ENCODE measurements at places on chromosomes 2 and 18.
A peak's percentile ranks its signal among the peaks of the same experiment; 100 is the strongest.

DNA sequence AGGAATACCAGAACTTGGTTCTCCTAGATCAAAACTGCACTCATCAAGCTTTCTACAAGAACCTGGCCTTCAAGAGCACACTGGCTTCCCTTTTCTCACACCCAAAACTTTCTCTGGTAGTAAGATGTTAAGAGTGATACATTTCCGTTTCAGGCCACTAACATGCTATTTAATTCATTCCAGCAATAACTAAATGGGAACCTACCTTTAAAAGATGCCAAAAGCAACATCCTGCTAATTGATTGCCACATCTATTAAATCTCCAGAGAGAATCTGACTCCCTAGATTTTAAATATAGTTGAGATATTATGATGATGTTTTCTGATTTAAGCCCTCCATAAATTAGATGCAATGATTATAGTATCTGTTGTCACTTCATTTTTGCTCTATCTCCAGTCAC lies 71.6 kb downstream of the KCTD18 start:
- DNase-seq: no peak

GRCh38 chr18:39188278-39188677 lies 1622.7 kb upstream of the CELF4 start:
- DNase-seq: no peak

DNA sequence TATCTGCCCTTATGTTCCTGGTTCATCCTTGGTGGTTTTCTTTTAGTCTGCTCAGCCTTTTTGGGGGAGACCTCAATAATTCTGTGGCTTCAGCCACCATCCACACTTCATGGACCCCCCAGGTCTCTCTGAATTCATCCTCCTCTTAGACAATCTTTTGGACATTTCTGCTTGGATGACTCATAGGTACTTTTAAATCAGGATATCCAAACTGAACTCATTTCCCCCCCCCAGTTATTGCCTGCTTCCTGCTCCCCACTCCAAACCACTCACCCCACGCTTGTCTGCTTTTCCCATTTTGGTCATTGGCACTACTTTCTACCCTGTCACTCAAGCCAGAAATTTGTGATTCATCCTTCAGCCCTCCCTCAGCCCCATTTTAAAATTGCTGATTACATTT lies 78.5 kb downstream of the TANC1 start:
- no peak for DNase-seq

- DNase-seq: no peak
Measured at GRCh38 chr2:171785450-171785849, 98.2 kb downstream of the DYNC1I2 start.

GRCh38 chr18:66640431-66640830 lies 36.5 kb upstream of the CDH19 start:
- DNase-seq: no peak

DNA sequence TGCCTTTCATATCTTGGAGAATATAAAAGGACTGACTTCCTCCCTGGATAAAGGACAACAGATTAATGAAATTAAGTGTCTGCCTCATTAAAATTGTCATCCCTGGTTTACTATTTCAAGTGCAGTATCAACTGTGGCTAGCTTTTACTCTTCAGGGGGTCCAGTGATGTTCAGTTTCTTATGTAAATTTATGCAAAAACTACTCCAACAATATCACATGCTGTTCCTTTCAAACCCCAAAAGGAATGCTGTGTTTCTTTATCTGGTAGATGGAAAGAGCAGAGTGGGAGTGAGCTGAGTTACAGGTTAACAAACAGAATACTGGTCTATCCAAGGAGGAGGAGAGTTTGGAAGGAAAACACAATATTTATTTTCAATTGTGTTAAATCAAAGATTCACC lies 283.7 kb upstream of the VWC2L start:
- DNase-seq: no peak

DNA sequence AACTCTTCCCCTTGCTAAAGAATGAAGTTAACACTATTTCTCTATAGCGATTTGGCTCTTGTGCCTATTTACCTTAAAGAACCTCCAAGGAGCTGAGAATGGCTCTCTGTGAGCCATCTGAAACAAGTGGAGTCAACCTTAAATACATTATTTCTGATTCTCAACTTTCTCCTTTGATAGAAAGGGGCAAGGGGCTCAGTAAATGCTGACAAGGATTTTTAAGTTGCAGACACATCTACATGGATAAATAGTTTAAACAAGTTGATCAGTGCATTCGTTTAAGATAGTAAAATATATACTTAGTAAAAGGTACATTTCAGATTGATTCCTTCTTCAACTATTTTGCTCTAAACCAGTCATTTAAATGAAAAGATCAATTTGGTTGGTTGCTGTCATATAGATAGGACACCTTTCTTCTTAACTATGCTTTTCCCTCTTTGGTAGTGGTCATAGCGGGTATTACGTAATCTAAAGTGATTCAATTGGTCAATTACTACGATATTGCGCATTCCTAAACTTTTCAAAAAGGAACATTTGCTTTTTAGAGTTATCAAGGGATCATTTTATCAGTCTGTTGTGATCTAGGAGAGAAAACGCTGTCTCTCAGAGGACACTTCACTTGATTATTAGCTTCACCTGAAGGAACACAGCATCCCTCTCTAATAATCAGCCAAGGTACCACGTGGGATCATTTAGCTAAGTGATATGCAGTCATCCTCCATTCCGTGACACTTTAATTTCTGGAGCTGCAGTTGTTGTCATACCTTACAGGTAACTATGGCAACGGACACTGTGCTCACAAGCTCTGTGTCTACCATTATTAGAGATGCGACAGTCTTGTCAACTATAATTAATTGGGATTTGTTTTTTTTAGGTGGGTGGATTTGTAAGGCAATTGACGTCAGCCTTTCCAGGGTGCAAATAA lies 50.9 kb upstream of the KCNE4 start:
- no peak for DNase-seq

- DNase-seq: no peak
Measured at GRCh38 chr2:216673021-216673420, 22.3 kb downstream of the IGFBP5 start.

- no peak for DNase-seq
Measured at GRCh38 chr2:73074110-73075069, 2.9 kb upstream of the SFXN5 start.

- DNase-seq: no peak
Measured at GRCh38 chr2:136214307-136215200, 96.6 kb upstream of the CXCR4 start.

DNA sequence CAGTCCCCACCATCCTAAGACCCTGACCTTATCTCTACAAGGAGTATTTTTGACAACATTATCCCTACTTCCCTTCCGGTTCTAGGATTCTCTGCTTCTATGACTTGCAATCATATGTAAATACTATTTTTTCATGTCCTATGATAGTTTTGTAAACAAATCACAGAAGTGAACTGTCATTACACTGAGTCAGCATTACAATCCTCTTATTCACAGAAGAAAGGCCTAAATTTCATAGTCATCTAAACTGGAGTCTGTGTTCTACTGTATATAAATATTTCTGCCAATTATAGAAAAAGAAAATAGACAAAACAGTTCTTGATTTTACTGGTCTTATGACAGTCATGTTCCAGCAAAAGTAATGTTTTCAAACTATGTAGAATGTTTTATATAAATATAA lies 265.1 kb downstream of the NCKAP5 start:
- DNase-seq: no peak

- DNase-seq: no peak
Measured at GRCh38 chr2:162257425-162257824, 14.2 kb upstream of the FAP start.

DNA sequence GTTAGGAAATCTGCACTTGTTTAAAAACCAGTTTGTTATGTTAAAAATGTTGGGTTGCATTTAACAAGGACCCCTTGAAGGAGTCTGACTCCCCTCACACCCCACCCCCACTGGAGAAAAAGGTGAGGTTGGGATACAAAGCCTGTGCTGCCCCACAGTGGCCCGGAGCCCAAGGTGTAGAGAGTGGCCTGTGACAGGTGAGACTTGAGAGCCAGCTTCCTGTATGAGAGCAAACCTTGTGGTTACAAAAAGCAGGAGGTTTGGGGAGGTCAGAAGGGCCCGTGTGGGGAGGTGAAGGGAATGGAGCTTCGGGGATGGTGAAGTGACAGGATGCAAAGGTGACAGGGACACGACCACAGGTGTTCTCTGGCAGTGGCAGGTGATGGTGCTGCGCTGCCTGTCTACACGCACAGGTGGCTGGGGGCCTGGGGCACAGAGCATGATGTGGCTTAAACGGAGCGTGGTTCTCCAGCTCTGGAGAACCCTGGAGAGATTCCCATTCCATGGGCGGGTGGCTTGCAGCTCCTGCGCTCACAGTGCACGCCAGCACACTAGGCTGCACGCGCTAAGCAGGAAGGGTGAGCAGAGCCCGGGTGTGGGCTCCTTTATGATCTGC lies 29.0 kb downstream of the IMPA2 start:
- DNase-seq: no peak

- DNase-seq: no peak
Measured at GRCh38 chr2:67216881-67217280, 180.3 kb upstream of the ETAA1 start.

GRCh38 chr2:109528811-109529501 lies 84.8 kb downstream of the SEPTIN10 start:
- no peak for DNase-seq

- DNase-seq: no peak
Measured at GRCh38 chr2:127043367-127044164, 63.4 kb downstream of the BIN1 start.

DNA sequence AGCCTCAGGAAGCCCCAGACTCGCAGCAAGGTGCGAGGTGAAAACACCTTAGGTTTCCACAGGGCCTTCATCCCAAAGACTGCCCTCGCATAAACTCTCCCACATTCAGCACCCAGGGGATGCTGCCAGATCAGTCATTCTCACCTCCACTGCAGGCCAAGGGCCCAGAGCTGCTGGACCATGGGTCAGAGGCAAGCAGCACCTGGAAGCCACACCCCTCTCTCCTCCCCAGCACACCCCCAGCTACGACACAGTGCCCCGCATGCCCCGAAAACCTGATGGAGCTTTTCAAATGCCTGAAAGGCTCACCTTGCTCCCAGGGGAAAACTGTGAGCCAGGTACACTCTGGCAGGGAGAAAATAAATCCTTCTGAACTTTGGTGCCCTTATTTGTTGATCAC lies 31.9 kb upstream of the LDLRAD4 start:
- DNase-seq: no peak

- DNase-seq: no peak
Measured at GRCh38 chr2:145543856-145544255, 1023.9 kb upstream of the ZEB2 start.

- no peak for DNase-seq
Measured at GRCh38 chr2:149732730-149733290, 145.2 kb upstream of the MMADHC start.

GRCh38 chr2:53033411-53033810 lies 734.2 kb upstream of the CHAC2 start:
- DNase-seq: no peak

DNA sequence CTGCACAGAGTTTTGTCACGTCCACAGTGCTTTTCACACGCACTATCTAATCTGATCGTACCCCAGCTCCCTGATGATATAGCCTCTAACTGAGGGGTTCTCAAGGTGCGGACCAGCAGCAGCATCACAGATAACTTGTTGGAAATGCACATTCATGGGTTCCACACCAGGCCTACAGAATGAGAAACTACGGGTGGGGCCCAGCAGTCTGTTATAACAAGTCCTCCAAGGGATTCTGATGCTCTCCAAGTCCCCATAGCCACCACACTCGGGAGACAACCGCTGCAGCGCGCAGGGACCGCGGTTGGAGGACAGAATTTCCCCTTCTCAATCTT lies 745 bp upstream of the BZW1 start:
- peak; percentile 14 for DNase-seq

GRCh38 chr2:233404222-233404621 lies 49.9 kb downstream of the DGKD start:
- peak; percentile 47 for DNase-seq

DNA sequence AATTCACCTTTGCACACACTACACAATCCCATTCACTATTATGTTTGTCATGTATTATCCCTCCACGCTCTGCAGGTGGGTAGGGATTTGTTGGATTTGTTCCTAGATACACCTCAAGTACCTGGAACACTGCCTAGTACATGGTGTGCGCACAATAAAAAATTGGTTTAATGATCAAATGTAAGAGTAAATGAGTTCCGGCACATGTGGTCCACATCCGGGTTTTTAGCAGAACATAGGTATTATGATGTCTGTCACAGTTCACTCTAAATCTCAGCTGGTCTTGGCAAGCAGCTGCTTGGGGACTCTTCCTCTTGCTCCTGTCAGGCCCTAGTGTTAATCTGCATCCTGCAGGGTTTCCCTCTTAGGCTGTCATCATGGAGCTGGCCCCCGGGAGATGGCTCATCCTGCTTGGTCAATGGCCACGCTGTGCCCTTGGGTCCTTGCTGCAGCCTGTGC lies 21.8 kb upstream of the IL1R1 start:
- no peak for DNase-seq

DNA sequence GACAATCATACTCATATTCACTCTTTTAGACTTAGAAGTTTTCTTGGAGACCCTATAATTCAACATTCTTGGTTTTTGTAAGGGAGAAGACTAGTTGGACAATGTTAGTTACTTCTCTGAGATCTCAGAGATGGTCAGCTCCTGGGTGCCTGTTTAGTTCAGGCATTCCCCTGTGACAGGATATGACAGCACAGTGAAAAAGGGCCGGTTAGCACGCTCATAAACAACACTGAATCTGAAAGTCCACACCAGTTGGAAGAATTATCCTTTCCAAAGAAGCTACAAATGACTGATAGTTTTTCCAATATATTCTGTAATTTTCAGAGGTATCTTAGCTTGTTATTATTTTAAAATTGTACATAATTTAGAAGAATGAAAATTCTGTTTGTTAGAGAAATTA lies 75.7 kb downstream of the ADAM23 start:
- DNase-seq: no peak

- peak; percentile 28 for DNase-seq
Measured at GRCh38 chr2:72893594-72894319, 6.5 kb downstream of the SPR start.

DNA sequence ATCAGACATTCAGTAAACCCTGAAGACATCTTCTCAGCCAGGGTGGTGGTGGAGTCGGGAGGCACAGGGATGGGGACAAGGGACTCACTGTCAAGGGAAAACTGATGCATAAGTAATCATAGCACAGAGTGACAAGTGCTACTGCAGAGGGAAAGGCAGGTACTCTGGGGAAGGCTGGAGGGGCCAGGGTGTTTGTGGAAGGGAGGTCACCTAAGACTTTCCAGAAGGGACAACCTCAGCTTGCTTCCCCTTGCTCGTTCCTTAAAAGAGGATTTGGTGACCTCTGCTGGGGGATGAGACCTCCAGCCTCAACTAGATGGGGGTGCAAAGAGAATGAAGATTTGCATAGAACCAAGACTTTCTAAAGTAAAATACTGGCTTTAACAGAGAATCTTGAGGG lies 99.5 kb downstream of the SLC4A3 start:
- no peak for DNase-seq

- DNase-seq: no peak
Measured at GRCh38 chr18:54931152-54931551, 28.1 kb downstream of the CCDC68 start.

DNA sequence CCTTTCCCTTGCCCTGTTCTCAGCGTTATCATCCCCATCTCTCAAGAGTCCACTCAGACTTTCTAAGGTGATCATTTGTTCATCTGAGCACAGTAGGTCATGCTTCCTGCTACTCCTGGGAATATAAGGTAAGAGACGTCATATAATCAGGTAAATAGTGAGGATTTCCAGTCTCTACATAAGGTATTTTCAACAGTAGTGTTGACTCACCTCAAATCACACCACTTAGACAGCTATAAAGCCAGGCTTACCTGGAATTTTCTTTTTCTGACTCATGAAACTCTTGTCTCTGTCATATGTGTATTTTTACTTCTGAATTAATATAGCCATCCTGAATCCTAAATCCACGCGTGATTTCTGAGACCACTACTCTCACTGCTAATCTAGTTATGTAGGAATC lies 443.2 kb downstream of the ARHGAP15 start:
- no peak for DNase-seq
